ENCODE measurements at places on chromosomes 12 and 14. TPM values are rescaled to one million over a fixed set of nuclear protein-coding genes. Genes with fewer than 3 reads are reported as not detected.

GRCh38 chr12:68532204-68532886 lies 78.4 kb upstream of the RAP1B start:
- H3K36me3 ChIP-seq: no peaks in the 10 kb centered on the region
- no peak overlapping the region for H3K4me3 ChIP-seq
- H3K27ac ChIP-seq: no peak overlapping the region
- DNase-seq: no peak

DNA sequence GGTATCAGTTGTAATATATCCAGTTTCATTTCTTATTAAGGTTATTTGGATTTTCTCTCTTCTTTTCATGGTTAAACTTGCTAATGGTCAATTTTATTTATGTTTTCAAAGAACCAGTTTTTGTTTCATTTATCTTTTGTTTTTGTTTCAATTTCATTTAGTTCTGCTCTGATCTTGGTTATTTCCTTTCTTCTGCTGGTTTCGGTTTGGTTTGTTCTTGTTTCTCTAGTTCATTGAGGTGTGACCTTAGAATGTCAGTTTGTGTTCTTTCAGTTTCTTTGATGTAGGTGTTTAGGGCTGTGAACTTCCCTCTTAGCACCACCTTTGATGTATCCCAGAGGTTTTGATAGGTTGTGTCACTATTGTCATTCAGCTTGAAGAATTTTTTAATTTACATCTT lies 145.6 kb upstream of the SLCO1B1 start:
- no peaks in the 10 kb centered on the region for H3K36me3 ChIP-seq
- no peak for DNase-seq
- H3K27me3 ChIP-seq: no peaks in the 10 kb centered on the region
- no peak overlapping the region for H3K4me3 ChIP-seq
- no peak overlapping the region for H3K27ac ChIP-seq
- H3K4me1 ChIP-seq: no peaks in the 10 kb centered on the region

GRCh38 chr12:33588725-33589405 lies 149.2 kb upstream of the SYT10 start:
- no peaks in the 10 kb centered on the region for H3K27me3 ChIP-seq
- no peak overlapping the region for H3K27ac ChIP-seq
- H3K4me1 ChIP-seq: no peaks in the 10 kb centered on the region
- H3K36me3 ChIP-seq: no peaks in the 10 kb centered on the region

TMBIM4 gene
- total RNA-seq: 131 TPM

ASIC1 gene
- total RNA-seq: 0.51 TPM

RND1 gene
- 0.27 TPM for total RNA-seq

REC8 gene
- 25.4 TPM for total RNA-seq

NR1H4 gene
- 10.3 TPM for total RNA-seq

SIX1 gene
- total RNA-seq: 0.20 TPM

Data from ovary (tissue), 10 donors.